ENCODE measurements at places on chromosomes 3 and 15.

GRCh38 chr3:105401691-105402149 is 35.0 kb downstream of the ALCAM start:
- DNase-seq: no peak

DNA sequence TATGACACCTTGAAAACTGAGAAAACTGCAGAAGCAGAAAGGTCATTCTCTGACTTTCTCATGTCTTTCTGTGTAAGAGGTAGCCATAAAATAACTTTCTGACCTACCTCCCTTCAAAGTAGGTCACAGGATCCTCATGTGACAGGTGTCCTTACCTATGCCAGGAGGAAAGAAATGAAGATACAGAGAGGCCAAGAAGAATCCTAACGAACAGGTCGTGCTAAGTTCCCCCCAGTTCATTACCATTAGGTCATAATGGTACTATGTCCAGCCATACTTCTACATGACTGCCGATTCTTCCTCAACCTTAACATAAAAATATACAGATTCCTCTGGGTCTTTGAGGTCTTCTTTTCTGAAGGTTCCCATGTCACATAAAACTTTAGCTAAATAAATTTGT is 118.6 kb downstream of the FOXB1 start:
- no peak for DNase-seq

- DNase-seq: no peak
These were observed 223.0 kb upstream of the LYSMD4 start for GRCh38 chr15:99956022-99956775.

- DNase-seq: no peak
These were observed 38.7 kb downstream of the FMN1 start for GRCh38 chr15:33155691-33156420.

DNA sequence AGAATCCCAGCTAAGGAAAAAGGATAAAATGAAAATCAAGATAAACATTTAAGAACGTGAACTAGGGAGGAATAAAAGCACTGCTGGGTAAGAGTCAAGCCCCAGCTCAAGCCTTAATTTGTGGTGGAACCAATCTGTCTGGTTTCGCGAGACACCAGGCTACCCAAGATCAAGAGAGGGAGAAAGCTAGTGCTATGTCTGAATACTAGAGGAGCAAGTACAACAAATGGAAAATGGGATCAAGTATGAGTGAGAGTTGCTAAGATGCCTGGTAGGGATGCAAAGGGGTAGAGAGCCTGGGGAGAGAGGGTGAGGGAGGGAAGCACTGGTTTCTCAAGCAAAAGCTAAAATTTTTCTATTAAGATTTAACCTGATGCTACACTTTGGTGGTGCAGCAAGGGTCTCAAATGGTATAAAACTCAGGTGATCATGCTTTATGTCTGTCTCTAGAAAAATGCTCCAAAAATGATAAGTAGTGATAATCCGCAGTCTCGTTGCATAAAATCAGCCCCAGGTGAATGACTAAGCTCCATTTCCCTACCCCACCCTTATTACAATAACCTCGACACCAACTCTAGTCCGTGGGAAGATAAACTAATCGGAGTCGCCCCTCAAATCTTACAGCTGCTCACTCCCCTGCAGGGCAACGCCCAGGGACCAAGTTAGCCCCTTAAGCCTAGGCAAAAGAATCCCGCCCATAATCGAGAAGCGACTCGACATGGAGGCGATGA is 1.7 kb upstream of the SETD5 start:
- DNase-seq: no peak

DNA sequence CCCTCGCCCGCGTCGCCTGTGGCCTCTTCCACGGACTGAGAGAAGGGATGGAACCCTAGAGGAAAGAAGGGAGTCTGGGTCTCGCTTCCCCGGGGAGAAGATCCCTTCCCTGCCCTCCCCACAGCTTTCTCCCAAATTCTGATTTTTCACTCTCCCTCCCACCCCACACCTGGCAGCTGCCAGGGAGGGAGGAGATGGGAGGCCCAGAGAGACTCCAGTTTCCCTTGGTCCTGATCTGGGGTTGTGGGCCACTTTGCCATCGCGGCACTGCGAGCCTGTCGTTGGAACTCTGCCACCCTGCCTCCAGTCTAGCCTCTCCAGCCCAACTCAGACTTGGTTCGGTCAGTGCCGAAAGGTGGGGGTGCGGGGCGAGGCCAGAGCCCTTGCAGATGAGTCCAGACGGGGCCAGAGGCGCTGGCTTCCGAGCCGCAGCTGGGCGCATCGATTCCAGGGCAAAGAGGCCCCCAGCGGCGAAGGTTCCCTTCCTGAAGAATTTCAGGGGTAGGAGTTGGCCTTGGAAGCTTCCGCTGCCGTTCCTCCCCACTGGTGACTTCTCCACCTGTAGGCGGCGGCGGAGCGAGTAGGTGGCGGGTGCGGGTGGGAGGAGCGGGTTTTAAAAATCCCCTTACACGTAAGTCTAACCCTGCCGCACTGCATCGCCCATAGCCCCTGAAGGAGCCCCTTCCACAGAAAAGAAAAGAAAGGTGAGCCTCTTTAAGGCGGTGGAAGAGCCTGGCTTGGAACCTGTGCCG is 5.2 kb downstream of the WNT5A start:
- no peak for DNase-seq

GRCh38 chr3:195043607-195044339 is 227.2 kb downstream of the XXYLT1 start:
- no peak for DNase-seq

- no peak for DNase-seq
These were observed 934.0 kb downstream of the VGLL3 start for GRCh38 chr3:86056962-86057361.

GRCh38 chr15:57376696-57377477 is 582 bp downstream of the CGNL1 start:
- no peak for DNase-seq

GRCh38 chr3:42838571-42838970 is 29.3 kb downstream of the ACKR2 start:
- DNase-seq: no peak

Measured in stimulated activated CD4-positive, alpha-beta T cell treated with anti-CD3 and anti-CD28 coated beads, TNF-alpha, amount 100 ng/mL, for 24 hours (primary cell).